ENCODE measurements at places on chromosomes 16 and 17. TPM values are rescaled to one million over a fixed set of nuclear protein-coding genes. Genes with fewer than 3 reads are reported as not detected.

- DNase-seq, result no peak
Observed at GRCh38 chr17:29115961-29116803, 64.0 kb downstream of the MYO18A start.

- no peak for DNase-seq
Observed at GRCh38 chr17:35254107-35254773, 11.4 kb downstream of the SLFN5 start.

DNA sequence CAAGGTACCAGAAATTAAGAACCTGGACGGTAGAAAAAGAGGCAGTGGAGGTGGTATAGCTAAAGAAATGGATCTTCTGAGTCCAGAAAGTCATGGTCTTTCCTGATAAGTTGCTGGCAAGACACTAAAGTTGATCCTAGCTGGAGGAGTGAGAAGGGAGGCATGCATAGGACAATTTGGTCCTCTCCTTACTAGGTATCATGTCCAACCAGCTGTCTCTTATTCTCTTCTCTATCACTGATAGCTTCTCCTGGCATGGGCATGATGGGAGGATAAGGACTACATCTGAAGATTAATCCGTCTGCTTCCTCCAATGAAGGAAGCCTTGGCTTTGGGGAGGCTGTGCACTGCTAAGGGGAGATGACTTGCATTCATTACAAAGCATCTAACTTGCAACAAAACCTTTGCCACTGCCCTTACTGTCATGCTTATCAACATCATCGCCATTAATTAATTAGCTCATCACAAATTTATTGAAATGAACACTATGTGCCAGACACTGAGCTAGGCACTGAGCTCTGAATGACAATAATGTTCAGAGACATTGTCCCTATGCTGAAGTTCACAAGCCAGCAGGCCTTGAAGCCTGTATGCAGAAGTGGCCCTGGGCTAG is 3.1 kb upstream of the FAM117A start:
- no peak for DNase-seq

DNA sequence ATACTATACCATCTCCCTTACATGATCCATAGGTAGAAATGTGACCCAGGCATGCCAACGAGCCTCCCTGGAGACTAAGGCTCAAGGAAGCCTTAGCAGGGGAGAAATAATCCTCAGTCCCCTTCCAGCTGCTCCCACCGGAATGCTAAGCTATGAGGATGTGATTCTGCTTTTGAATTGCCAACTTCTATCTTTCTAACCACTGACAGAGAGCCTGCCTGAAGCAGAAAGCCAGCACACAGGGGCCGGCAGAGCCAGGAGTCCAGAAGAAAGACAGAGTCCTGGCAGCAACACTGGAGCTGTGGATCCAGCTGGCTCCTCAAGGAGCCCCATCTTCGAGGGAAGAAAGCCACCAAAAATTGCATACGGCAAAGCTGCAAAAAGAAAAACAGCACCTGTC is 579.6 kb upstream of the CDH5 start:
- DNase-seq, result no peak

PRSS36 gene
- 1.6 TPM for polyA plus RNA-seq

GRCh38 chr17:79438058-79438457 is 172.8 kb downstream of the RBFOX3 start:
- no peak for DNase-seq

DNA sequence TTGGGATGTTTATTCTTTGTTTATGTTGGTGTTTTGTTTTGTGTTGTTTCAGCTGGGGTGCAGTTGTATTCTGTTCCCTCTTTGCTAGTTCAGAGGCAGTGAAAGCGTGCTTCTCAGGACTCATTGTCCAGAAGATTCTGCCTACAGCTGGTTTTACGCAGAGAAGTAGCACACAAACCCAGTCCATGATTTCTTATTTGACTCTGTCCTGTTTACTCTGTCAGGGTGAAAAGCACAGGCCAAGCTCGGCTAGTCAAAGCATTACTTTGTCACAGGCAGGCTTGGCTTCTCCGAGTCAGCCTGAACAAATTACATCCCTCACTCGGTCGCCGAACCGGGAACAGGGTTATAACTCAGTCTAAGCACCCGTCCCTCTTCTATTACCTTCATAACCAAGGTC is 435.0 kb downstream of the MAF start:
- DNase-seq, result no peak

GRCh38 chr16:88790312-88791211 is 5.5 kb upstream of the PIEZO1 start:
- no peak for DNase-seq

GRCh38 chr16:90010676-90011507 is 8.4 kb downstream of the DBNDD1 start:
- no peak for DNase-seq

GRCh38 chr17:82250868-82251500 is 22.1 kb downstream of the SLC16A3 start:
- DNase-seq, result no peak

DNA sequence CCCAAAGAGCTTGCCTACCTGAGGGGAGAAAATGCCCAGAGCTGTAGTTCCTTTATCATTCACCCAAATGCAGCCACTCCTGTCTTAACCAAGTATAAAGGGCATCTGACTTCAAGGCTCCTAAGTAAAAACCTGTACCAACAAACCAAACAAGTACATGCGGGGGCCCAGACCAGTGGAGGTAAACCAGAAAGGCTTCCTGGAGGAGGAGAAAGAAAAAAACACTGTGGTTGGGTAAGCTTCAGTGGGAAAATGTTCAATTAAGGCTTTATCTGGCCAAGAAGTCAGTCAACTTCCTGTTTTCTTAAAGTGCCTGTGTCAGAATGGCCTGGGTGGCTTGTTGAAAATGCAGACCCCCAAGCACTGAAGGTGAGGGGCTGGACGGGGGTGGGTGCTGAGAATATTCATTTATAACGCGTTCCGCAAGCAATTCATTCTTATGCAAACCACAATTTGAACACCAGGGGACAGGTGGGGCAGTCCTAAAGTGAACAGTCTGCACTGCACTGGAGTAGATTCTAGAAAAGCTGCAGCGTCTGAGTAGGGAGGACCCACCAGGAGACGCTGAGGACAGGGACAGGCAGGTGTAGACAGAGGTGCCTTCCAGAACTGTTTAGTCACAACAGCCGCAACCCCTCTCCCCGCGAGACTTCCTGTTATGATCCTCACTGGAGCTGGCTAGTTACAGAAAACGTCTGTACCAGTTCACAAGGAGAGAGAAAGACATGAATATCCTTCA is 467.1 kb downstream of the SOX9 start:
- no peak for DNase-seq

KRT14 gene
- not detected for polyA plus RNA-seq

- no peak for DNase-seq
Observed at GRCh38 chr17:76399175-76400172, 15.1 kb downstream of the SPHK1 start.

SLX4 gene
- polyA plus RNA-seq, result 4.9 TPM

GRCh38 chr17:4498461-4499397 is at the start of gene SPNS2:
SPNS2 (plus strand) TSS chr17:4498881; CDS start chr17:4499048, 167 bp downstream.
- no peak for DNase-seq

GAST gene
- polyA plus RNA-seq, result not detected

GRCh38 chr16:79898703-79899102 is 298.2 kb upstream of the MAF start:
- no peak for DNase-seq

GRCh38 chr17:49390548-49391324 is 23.9 kb downstream of the PHB1 start:
- DNase-seq, result no peak

TMED6 gene
- 2.7 TPM for polyA plus RNA-seq

DNA sequence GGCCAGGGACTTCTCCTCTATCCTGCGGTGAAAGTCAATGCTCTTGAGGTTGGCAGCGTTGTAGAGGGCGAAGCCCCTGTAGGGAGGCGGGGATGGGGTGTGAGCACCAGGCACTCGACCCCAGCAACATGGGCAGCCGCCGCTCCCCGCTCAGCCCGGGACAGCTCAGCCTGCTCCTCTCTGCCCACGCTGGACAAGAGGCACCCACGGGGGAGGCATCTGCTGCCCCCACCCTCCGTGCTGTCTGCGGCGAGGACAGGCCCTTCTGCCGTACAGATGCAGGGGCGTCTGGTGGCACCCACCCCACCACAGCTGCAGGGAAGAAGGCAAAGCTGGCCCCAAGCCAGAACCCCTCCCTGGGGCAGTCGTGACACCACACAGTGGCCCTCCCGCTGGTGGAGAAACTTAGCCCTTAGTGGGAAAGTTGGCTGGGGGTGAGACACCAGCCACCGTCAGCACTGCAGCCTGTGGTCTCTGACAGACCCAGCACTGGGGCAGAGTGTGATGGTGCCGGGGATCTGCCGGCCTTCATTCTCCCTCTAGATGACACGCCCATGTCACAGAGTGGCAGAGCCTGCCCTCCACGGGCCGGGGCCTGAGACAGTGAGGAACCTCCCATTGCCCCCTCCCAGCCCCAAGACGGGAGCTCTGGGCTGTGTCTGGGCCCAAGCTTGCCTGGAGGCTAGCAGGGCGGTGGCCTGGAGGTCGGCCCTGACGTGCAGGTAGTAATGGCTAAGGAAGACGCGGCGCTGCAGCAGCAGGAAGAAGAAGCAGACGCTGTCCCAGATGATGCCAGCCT is 19.5 kb downstream of the CTU2 start:
- DNase-seq, result no peak

DNA sequence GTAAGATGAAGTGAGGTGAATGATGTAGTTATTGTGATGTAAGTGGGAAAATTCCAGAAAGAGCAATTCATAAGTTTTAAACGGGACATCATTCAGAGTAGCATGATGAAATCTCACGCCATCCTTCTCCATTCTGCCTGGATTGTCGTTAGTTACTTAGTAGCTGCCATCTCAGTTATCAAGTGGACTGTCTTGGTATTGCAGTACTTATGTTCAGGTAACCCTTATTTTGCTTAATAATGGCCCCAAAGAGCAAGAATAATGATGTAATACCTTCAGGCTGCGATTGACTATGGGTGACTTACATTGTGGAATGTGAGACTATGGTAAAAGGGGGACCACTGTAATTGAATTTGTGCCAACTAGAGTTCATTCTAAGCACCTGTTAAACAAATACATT is 234.1 kb upstream of the TOM1L1 start:
- DNase-seq, result no peak

DNA sequence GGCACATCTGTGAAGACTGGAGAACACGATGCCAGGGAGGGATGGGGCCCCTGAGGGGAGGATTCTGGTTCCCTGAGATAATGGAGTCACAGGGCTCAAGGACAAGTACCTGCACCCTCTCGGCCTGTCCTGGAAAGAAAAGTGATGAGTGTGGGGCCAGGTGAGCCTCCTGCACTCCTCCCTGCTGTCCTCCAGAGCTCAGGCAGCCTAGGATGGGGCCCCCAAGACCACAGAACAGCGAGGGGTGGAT is 101.3 kb upstream of the TNRC6C start:
- no peak for DNase-seq

USP43 gene
- polyA plus RNA-seq, result 8.7 TPM

FAM20A gene
- polyA plus RNA-seq, result 10.4 TPM

DNA sequence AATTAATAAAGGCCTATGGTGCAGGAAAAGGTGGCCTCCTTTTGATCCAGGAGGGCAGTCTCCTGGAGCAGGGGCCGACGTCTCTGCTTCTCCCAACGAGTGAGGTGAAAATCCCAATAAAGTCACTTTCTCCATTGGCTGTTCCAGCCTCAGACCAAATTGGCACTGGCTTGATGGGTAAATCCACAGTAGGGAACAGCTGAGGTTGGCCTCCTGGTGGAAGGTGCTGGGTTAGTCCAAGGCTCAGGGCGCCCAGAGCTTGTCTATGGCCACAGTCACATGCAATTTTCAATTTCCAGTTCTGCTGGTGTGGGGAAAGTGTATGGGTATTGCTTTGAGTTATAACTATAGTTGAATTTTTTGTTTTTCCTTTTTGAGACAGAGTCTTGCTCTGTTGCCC is 79.0 kb downstream of the NETO2 start:
- DNase-seq, result no peak

HBA2 gene
- polyA plus RNA-seq, result 1,661 TPM

CDT1 gene
- 19.1 TPM for polyA plus RNA-seq

- no peak for DNase-seq
Observed at GRCh38 chr16:51131619-51132018, 19.5 kb downstream of the SALL1 start.

- no peak for DNase-seq
Observed at GRCh38 chr16:86490859-86491639, 19.3 kb upstream of the FOXF1 start.

DNA sequence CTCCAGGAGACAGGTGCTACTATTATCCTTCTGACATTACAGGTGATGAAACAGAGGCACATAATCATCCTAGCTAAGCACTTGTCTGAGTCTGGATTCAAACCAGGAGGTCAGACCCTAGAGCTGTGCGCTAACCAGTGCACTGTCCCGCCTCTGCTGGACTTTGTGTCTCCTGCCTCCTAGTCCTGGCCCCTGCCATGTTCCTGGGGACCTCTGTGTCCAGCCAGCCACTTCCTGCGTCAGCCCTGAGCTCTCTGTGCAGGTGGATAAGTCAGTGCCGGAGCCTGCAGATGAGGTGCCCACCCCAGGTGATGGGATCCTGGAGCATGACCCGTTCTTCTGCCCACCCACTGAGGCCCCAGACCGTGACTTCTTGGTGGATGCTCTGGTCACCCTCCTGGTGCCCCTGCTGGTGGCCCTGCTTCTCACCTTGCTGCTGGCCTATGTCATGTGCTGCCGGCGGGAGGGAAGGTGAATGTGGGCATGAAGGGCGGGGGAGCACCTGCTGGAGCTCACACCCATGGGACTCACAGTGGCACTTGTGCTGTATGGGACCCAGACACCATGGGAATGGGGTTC is 4.2 kb downstream of the SGCA start:
- no peak for DNase-seq

GRCh38 chr17:57601143-57601735 is 143.9 kb downstream of the CCDC182 start:
- DNase-seq, result no peak

- DNase-seq, result no peak
Observed at GRCh38 chr16:85565801-85566526, 47.2 kb upstream of the GSE1 start.

- no peak for DNase-seq
Observed at GRCh38 chr16:56421313-56421712, 4.0 kb downstream of the AMFR start.

DNA sequence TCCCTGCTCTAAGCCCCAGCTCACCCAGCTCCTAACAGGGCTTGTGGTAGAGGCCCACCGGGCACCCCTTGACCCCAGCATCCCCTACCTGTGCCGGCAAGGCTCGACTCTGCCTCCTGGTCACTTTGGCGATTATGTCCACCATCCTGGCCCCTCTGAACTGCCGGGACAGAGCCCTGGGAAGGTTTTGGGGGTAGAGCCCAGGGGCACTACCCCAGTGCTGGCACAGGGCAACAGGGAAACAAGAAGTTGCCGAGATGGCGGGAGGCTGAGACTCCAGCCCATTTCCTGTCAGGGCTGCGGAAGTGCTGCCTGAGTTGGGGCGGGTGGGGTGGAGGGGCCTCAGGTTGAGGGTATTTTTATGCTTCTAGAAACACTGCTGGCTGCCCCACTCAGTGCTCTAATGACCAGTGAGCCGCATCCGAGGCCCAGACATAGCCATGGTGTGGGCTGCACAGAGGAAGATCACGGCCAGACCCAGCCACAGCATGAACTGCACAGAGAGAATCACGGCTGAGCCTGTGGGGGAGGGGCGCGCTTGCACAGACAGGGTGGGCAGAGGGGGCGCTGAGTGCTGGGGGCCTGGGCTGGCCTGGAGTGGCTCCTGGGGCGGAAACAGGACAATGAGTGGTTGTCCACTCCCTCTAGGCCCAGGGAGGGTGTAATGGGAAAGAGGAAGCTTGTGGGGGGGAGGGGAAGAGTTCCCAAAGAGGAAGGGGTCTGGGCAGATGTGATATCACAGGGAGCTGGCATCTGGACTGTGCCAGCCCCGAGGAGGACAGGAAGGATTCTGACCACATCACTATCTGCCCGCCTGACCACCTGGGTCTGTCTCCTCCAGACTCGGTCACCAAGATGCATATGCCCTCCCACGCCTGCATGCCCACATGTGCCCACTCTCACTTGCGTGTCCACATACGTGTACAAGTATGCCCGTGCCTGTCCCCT is 22.3 kb downstream of the ARHGAP27 start:
- no peak for DNase-seq
